ENCODE measurements at places on chromosomes 12 and 14.

- no peak for DNase-seq
Observed at GRCh38 chr12:43551971-43552559, at the start of gene ADAMTS20. Gene ADAMTS20, minus strand, starts transcription at chr12:43552203. Its CDS starts 282 bp downstream, at chr12:43551921.

DNA sequence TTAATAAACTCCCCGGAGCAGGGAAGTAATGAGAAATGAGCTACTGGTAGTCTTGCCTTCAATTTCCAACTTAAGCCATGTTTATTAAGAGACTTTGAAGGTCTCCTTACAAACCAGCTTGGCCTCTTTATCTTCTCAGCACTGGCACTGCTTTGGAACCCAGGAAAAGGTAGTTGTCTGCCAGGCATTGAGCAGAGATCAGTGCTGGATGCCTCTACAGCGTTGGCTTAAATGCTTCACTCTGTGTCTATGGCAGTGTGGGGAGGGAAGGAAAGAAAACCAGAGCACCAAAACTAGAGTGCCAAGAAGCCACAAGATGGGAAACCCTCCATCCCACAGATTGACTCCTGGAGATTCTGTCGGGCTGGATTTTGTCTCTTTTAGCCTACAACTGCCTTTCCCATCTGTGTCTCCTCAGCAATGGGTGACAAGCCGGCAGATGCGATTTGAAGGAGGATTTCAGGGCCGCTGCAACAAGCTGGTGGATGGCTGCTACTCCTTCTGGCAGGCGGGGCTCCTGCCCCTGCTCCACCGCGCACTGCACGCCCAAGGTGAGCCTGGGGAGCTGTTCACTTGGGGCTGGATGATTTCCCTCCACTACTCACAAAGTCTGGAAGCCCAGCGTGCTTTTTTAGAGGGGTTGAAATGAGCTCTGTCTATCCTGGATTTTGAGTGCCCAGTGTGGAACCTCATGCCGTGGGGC is 57.3 kb downstream of the FNTB start:
- DNase-seq: no peak

DNA sequence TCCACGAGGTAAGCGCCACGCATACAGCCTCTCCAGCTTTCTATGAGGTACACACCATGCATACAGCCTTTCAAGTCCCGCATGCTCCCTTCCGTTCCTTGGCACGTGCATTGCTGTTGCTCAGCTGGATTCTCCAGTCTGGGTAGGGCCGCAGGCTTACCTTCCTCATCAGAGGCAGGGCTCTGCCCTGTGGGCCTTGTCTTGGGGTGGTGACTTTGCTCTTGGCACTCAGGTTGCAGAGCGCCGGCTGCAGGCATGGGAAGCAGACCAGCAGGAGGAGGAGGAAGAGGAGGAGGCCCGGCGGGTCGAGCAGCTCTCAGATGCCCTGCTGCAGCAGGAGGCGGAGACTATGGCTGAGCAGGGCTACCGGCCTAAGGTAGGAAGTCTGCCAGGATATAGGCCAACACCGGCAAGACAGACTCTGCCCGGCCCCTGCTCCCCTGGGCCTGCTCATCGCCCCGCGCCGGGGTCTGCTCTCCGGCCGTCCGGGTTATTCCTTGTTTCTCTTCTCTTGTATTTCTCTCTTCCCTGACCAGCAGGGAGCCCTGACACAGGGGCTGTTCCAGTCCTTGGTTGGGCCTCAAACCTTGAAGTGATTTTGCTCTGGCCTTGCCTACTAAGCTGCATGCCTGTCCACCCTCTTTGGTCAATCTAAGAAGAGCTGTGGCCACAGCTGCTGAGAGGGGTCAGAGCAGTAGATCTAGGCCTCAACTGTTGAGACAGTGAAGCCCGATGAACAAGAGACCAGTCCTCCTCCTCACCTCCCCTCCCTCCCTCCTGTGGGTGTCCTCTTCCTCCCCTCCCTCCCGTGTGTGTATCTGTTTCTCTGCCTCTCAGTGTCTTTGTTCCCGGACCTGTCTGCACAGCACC is 15.3 kb downstream of the TCHP start:
- DNase-seq: peak; percentile 76

DNA sequence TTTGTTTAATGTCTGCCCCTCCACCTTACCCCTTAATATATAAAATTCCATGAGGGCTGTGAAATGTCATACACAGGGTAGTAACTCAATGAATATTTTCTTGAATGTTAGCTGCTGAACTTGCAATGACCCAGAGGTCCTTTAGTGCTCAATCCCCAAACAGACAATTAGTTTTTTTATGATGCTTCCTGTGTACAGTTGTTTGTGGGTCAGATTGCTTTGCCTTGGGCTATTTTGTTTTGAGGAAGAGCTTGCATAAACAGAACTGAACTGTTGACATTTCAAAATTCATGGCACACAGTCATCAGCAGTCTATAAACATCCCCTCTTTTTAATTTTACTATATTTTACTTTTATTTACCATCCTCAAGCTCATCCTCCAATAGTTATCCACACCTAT is 820.5 kb upstream of the SEL1L start:
- DNase-seq: peak; percentile 52

DNA sequence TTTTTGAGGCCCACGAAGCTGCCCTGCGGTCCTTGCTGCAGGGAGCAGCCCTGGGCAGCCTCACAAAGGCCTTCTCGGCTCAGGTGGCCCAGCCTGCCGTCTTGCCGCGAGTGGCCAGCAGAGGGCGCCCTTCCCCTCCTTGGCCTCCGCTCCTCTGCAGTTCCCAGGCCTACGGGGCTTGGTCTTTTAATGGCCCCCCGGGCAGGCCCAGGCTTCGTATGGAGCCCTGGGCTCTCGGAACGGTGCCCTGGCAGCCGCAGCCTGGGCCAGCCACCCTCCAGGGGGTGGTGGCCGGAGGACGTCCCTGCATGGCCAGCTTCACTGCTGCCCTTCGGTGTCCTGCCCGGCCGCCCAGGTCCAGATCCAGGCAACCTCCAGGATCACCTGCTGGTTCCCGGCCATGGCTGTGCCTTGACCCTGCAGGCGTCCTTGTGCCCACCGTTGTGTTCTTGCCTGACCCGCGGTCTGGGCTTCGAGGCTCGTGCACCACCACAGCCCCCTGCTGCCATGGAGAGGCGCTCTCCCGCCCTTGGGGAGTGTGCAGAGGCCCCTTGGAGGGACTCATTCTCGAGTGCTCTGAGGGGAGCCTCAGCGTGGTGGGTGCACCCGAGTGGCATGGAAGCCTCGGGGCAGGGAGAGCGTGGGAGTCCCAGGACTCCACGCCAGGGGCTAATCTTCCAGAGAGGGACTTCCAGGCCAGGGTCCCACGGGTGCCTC is 9.4 kb downstream of the ASPG start:
- DNase-seq: no peak

DNA sequence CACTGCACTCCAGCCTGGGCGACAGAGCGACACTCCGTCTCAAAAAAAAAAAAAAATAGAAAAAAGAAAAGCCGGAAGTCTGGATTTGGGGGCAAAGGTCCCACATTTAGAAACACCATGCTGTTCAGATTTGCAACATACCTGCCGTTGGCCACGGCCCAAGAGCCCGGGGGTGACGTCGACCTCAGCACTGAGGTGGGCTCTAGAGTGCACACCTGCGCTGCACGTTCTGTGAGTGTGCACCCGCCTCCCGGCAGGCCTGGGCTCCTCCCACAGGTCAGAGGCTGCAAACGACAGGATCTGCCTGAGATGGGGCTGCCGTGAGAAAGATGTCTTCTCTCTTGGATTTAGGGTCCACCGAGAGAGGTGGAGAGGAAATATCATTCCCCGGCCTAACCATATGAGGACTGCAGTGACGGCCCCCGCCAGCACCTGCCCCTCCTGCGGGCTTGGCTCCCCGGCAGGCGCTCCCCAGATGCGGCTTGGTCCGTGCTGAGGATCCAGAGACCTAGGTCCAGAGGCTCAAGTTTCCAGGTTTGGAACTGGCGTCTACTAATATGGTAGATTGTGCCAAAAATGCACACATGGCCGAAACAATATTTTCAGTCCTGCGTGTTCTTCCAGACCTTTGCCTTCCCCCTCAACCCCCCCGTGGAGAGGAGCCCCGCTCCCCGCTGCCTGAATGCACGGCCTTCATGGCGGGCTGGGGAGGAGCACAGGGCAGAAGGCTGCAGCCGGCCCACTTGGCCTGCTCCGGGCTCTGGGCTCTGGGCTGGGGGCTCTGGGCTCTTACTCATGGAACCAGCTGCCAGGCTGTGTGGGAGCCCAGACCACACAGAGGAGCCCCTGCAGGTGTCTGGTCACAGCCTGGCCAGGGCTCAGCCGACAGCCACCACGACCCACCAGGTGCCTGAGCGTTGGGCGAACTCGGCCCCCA is 58.8 kb upstream of the FBRSL1 start:
- DNase-seq: no peak

GRCh38 chr12:56332512-56333196 is 1.1 kb downstream of the PAN2 start:
- no peak for DNase-seq

DNA sequence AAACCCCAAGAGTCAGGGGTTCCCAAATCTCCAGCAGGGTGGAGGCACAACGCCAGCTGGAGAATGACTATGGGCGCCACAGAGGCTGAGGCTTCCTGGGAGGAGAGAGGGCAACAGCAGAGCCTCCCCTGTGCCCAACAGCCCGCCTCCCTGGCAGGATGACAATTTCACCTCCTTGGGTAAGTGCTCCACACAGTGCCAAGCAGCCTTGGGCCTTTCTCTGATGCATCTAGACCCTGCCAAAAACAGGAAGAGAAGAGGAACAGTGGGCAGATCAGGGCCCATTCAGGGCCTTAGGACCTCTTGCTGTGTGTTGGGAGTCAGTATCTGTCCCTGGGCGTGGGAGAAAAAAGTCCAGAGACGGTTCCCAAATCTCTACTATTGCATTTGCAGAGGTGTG is 5.0 kb upstream of the OR10P1 start:
- DNase-seq: no peak

GRCh38 chr14:65321370-65321875 is 91.1 kb upstream of the FUT8 start:
- DNase-seq: no peak

DNA sequence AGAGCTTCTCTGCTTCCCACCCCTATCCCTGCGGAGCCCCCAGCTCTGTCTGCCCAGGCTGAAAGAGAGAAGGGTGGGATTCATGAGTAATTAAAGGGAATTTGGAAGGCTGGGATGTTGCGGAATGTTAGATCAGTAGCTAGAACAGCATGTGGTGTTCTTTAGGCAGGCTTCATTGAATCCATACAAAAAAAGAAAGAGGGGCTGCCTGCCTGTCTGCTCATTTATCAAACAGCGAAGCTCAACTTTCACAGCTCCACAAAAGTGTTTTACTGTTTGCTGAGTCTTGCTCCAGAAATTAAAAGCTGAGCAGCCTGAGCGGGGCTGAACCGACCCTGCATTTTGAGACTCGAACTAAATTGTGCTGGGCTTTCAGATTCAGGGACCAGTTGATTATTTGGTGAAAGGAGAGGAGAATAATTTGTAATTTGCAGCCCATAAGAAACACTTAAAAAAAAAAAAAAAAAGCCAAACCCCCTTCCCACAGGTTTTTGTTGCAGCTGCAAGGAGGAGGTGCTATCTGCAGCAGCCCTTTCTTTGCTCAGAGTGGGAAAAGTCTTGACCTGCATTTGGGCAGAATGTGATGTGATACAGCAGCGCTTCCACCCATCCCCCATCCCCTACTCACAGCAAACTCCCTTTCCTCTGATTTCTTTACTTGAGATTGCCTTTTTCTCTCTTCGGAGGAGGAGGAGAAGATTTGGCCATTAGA is 89.7 kb downstream of the RFX4 start:
- no peak for DNase-seq

GRCh38 chr14:69661194-69661537 is 49.8 kb downstream of the SUSD6 start:
- no peak for DNase-seq

- no peak for DNase-seq
Observed at GRCh38 chr12:6767353-6768319, 1.5 kb downstream of the PTMS start.

DNA sequence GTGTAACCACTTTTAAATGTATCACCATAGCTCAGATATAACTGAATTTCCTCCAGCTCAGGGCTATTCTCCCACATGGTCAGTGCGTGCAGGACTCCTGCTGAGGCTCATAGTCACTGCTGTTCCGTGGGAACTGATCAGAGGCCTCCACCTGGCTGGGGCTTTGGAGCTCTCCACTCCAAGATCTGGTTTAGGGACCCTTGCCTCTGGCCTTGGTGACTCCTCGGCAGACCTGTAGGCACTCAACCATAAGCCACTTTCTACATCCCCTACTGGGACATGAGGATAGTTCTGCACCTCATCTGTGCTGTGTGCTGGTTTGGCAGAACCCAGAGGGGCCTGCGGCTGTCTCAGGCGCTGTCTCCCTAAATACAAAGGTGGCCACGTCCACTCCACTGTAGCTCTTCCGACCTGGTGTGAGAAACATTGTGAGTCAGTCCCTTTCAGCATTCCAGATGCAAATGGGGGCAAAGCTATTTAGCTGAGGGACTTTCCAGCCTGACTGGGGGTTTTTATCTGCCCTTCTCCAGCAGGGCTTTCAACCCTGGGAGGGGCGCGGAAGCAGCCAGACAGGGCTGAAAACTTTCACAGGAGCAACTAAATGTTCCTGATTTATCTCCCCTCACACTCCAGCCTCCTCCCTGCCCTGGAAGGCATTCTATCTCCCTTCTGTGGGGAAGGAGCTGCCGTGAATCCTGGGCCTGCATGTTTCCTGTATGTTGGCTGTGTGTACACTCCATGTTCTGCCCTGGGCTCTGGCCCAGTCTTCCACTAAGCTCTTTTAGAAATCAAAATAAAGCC is 218.3 kb upstream of the DAAM1 start:
- DNase-seq: no peak

GRCh38 chr14:90585106-90585505 is 188.3 kb downstream of the CALM1 start:
- DNase-seq: no peak

DNA sequence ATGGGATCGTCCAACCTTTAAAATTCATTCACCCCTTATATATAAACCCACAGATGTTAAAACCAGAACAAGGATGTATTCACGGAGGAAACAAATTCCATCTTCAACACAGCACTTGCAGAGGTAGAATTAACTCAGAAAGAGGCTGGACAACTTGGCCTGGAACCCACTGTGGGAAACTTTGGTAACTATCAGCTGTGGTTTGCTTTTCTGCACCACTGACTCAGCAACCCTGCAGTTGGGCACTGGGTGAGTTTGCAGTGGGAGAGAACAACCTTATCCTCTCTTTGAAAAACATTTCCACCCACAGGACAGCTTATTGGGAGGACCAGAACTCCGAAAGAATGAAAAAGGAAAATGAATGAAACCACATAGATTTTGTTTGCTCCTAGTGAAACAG is 66.3 kb downstream of the ZNF664 start:
- no peak for DNase-seq

GRCh38 chr14:71001742-71002141 is 94.5 kb downstream of the PCNX1 start:
- DNase-seq: no peak

DNA sequence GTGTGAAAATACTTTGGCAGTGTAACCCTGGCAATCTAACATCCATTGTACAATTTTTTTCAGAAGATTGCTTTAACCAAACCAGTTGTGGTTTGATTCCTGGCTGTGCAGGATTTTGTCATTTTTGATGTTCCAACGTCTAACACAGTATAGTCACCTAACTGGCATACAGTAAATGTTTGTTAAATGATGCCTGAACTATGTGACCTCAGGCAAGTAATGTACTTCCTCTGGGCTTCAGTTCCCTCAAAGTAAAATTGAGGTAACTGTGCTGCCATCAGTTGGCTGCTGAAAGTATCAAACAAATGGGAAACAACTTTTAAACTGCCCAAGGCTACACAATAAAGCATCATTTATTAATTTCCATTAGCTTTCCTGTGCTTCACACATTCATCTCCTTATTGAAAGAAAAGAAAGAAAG is 4.3 kb downstream of the TM7SF3 start:
- DNase-seq: no peak
